ENCODE measurements at places on chromosomes 4 and X.

GRCh38 chr4:138247643-138248042 is 5.5 kb upstream of the SLC7A11 start:
- DNase-seq = no peak

DNA sequence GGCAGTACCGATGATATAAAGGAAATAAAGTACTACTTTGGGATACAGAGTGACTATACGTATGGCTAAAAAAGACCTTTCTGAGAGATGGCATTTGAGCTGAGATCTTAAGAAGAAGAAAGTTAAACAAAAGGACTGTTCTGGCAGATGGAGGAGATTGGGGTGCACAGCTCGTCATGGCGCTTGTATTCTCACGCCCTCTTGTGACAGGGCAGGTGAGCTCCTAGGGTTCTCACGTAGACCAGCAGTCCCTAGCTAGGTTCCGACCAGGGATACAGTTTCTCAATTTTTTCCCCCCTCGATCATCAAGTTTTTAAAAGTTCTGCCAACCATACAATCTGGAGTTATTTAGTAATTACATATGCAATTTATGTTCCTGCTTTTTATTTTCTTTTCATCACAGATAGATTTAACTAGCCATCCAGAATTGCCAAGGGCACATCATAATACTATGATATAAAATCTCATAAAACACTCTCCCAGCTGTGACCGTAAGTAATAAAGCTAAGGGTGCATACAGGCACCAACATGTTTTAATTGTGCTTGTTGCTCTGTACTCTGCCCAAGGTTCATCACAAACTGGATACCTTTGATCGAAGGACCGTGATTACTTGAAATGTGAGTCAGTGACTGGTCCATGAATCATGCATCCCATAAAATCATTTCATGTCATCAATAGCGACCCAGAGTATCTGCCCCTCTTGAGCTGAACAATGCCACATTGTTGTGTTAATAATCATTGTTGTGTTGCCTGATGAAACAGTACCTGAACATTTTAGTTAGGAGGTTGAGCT is 69.4 kb upstream of the ZNF518B start:
- DNase-seq = no peak

GRCh38 chrX:2692221-2693112 is 1.4 kb downstream of the CD99 start:
- no peak for DNase-seq

GRCh38 chr4:107755841-107756356 is 35.9 kb upstream of the PAPSS1 start:
- no peak for DNase-seq

DNA sequence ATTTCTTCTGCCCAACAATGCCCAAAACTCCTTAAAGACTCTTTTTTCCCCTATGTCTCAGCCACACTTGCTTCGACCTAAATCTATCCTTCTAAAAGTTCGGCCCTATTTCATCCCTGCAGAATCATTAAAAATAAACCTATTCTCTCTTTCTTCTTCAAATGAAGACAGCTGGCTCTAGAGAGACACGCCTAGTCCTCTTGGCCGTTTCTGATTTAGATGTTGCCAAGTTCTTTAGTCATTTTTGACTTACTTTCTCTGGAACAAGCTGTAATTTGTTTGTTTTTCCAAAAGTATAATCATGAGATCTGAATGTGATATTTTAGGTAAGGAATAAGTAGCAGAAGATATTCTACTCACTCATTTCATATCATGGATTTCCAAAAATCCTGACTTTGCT is 211.6 kb downstream of the CENPC start:
- no peak for DNase-seq

GRCh38 chrX:101774340-101774739 is 114.7 kb upstream of the ARMCX2 start:
- DNase-seq = no peak

DNA sequence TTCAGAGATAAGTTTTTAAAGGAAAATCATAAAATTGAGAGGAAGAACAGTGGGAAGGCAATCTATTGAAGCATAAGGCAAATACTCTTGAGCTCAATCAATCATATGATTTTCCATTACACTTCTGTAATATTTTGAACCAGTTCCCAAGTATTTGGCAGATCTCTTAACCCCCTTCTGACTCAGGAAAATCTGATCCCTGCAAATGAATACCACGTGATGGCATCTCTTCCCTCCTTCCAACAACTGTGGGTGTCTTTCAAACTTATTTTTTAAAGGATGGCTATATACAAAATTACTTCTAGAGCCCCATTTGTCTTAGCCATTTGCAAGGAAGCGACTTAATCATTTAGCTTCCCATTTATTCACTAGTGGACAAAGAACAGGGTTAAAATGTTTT is 41.9 kb downstream of the AMOT start:
- DNase-seq = no peak

DNA sequence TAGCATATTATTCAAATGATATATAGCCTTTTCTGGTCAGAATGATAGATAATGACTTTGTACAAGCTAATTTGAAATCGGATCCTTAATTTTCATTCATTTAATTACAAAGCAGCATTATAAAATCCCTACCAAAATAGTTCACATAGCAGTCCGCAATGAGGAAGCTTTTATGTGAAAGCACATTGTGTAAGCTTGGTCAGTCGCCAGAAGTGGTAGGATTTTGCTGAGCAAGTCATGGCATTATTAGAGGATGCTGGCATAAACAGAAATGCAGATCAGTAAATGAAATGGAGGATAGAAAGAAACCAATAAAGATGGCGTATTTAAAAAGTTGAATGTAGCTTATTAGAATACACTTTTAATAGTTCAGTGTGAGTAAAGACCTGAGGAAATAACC is 93.2 kb upstream of the DIAPH2 start:
- DNase-seq = no peak
